GM20000 (cell line): ENCODE measurements at places on chromosomes 11 and 22.
A peak's percentile ranks its signal among the peaks of the same experiment; 100 is the strongest.

GRCh38 chr11:43573233-43573632 lies 107.3 kb upstream of the HSD17B12 start:
- DNase-seq, result peak; percentile 63

- no peak for DNase-seq
Measured at GRCh38 chr11:14089690-14090462, 127.4 kb downstream of the SPON1 start.

- no peak for DNase-seq
Measured at GRCh38 chr11:14538271-14538925, 18.2 kb upstream of the PSMA1 start.

DNA sequence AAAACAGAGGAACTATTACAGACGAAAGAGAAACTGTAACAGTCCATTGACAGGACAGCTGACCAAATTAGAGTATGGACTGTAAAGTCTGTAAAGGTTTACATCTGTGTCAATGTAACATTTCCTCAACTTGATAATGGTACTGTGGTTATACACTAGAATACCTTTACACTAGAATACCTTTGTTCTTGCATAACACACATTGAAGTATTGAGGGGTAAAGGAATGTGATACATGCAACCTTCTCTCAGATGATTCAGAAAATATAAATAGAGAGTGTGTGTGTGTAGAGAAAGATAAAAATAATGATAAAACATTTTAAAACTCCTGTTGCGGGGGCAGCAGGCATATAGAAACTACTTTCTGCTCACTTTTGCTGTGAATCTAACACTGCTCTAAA lies 5.6 kb upstream of the EEF1G start:
- no peak for DNase-seq

- no peak for DNase-seq
Measured at GRCh38 chr22:23113847-23114720, 27.7 kb downstream of the RSPH14 start.

- no peak for DNase-seq
Measured at GRCh38 chr11:65439331-65440181, 17.0 kb downstream of the NEAT1 start.

GRCh38 chr11:60740573-60740972 lies 16.1 kb downstream of the MS4A18 start:
- DNase-seq, result no peak

DNA sequence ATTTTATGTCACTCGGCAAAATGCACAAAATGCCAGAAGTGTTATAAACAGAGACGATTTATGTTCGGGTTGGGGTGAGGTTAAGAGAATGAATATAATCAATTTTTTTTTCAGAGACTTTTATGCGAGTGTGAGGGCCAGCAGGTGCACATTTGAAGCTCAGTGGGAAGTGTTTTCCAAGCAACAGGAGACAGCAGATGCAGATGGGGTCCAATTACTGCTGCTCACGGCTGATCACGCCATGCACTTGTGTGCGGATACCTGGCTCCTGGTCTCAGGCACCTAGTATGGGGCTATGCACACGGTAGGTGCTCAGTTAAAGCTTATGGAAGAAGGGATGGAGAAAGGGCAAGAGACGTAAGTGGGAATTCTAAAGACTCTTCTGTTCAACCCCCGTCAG lies 249.1 kb downstream of the MIAT start:
- no peak for DNase-seq
